IMR-90 (cell line): ENCODE measurements at places on chromosomes 5 and 9. TPM values are rescaled to one million over a fixed set of nuclear protein-coding genes. Genes with fewer than 3 reads are reported as not detected.
A peak's percentile ranks its signal among the peaks of the same experiment; 100 is the strongest.

- peak; percentile 28 for DNase-seq
- no peaks in the 10 kb centered on the region for H3K27me3 ChIP-seq
- H3K27ac ChIP-seq: no peak overlapping the region
These were observed 910 bp downstream of the TRIM14 start for GRCh38 chr9:98117984-98118639.

GRCh38 chr9:76143834-76144233 is 250.4 kb downstream of the RFK start:
- no peak overlapping the region for H3K4me3 ChIP-seq
- H3K36me3 ChIP-seq: no peaks in the 10 kb centered on the region
- H3K4me1 ChIP-seq: no peaks in the 10 kb centered on the region; the same call in 1 of the 2 replicates
- no peak overlapping the region for H3K27ac ChIP-seq

GRCh38 chr5:14528926-14529325 is 52.7 kb upstream of the OTULINL start:
- H3K27me3 ChIP-seq: peaks cover 11% of the 10 kb centered on the region
- no peak for DNase-seq
- no peak overlapping the region for H3K4me3 ChIP-seq

GRCh38 chr9:125747053-125747764 is at the start of gene PBX3:
Gene PBX3 (plus strand): TSS chr9:125747373.
- no peaks in the 10 kb centered on the region for H3K36me3 ChIP-seq
- peak within 1 kb of the TSS; percentile 85 for H3K27ac ChIP-seq
- H3K4me1 ChIP-seq: peaks cover 6% of the 10 kb centered on the region
- H3K27me3 ChIP-seq: no peaks in the 10 kb centered on the region

DNA sequence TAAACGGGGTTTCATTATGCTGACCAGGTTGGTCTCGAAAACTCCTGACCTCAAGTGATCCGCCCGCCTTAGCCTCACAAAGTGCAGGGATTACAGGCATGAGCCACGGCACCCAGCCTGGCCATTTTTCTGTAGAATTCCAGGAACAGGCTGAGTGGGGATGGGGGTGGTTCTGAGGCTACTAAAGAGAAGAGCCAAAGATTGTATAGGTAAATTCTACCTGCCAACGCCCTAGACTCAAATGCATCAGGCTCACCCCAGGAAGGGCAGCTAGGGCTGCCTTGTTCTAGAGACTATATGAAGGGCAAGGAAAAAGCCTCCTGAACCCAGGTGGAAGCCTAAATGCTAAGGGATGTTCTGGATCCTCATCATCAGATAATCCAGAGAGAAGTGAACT is 1.6 kb upstream of the C5orf52 start:
- no peak for DNase-seq
- H3K36me3 ChIP-seq: no peaks in the 10 kb centered on the region
- H3K4me3 ChIP-seq: no peak overlapping the region
- no peak overlapping the region for H3K27ac ChIP-seq
- H3K4me1 ChIP-seq: no peaks in the 10 kb centered on the region; the same call in 1 of the 2 replicates

- no peak overlapping the region for H3K4me3 ChIP-seq
- no peaks in the 10 kb centered on the region for H3K27me3 ChIP-seq
- H3K27ac ChIP-seq: no peak overlapping the region
- no peak for DNase-seq
- no peaks in the 10 kb centered on the region; the same call in 1 of the 2 replicates for H3K36me3 ChIP-seq
- H3K4me1 ChIP-seq: no peaks in the 10 kb centered on the region
These were observed 137.5 kb upstream of the RASGRF2 start for GRCh38 chr5:80822640-80823039.

DNA sequence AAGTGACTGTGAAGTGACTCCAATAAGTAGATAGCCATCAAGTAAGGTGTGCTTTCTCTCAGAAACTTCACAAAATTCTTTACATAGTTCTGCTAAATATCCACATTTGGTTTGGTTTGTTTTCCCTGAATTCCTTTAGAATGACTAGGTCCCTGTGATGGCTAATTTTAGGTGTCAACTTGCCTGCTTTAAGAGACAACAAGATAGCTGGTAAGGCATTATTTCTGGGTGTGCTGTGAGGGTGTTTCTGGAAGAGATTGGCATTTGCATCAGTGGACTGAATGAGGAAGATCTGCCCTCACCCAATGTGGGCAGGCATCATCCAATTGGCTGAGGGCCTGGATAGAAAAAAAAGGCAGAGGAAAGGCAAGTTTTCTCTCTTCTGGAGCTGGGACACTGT is 8.3 kb upstream of the PTBP3 start:
- peak; percentile 37 for DNase-seq
- no peaks in the 10 kb centered on the region for H3K36me3 ChIP-seq
- H3K27me3 ChIP-seq: no peaks in the 10 kb centered on the region
- no peak overlapping the region for H3K27ac ChIP-seq
- H3K4me3 ChIP-seq: no peak overlapping the region

GRCh38 chr5:149466457-149466972 is 84.7 kb downstream of the CSNK1A1 start:
- H3K27ac ChIP-seq: peak overlapping the region; percentile 40
- H3K4me1 ChIP-seq: peaks cover 21% of the 10 kb centered on the region
- H3K4me3 ChIP-seq: no peak overlapping the region
- H3K36me3 ChIP-seq: no peaks in the 10 kb centered on the region

DNA sequence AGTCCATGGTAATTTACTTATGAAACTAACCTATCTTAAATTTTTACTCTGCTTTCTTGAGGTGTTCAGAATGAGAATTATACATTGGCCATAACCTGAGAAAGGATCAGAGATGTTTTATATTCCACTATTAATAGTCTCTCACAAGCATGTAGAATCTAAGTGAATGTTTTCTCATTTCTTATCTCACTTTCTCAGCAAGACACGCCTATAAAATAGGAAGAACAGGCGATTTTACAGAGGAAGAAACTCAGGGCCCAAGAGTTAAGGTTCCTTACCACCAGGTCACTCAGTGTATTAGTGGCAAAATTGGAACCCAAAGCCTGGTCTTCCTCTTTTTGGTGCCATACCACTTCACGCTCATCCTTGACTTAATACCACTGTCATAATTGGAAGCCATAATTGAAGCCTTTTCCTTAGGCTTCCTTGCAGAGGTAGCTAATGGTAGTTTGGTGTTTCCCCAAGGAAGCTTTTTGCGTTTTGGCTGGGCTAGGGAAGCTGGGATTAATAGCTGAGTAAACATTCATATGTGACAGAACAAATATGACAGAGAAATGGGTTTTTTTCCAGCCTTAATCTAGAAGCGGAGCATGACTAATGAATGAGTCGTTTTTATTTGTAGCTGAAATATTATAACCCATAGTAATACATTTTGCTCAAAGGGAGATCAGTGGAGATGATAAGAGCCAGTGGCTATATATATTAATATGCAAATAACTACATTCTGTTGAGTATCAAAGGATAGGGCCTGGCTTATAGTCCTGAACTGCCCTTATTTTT is 16.9 kb downstream of the HMGXB3 start:
- H3K36me3 ChIP-seq: peaks cover 36% of the 10 kb centered on the region
- no peaks in the 10 kb centered on the region for H3K27me3 ChIP-seq
- peaks cover 8% of the 10 kb centered on the region for H3K4me1 ChIP-seq

DNA sequence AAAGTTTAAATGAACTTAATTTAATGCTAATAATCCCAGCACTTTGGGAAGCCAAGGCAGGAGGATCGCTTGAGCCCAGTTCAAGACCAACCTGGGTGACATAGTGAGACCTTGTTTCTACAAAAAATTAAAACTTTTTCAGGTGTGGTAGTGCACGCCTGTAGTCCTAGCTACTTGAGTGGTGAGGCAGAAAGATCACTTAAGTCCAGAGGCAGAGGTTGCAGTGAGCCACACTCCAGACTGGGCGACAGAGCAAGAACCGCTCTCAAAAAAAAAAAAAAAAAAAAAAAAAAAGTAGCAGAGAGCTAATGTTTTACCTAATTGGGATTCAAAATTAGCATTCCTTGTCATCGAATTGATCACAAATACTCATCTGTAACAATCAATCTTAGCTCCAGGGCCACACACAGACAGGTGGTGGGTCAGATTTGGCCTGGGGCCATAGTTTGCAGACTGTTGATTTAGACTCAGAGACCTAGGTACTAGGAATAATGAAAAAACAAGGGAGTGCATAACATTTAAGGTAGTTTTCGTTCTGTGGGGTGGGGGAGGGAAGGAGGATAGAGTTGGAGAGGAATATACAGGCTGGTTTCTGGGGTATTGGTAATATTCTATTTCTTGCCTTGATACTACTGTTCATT is 21.4 kb downstream of the HSDL2 start:
- H3K4me1 ChIP-seq: peaks cover 6% of the 10 kb centered on the region
- no peak overlapping the region for H3K27ac ChIP-seq
- no peak overlapping the region for H3K4me3 ChIP-seq

DNA sequence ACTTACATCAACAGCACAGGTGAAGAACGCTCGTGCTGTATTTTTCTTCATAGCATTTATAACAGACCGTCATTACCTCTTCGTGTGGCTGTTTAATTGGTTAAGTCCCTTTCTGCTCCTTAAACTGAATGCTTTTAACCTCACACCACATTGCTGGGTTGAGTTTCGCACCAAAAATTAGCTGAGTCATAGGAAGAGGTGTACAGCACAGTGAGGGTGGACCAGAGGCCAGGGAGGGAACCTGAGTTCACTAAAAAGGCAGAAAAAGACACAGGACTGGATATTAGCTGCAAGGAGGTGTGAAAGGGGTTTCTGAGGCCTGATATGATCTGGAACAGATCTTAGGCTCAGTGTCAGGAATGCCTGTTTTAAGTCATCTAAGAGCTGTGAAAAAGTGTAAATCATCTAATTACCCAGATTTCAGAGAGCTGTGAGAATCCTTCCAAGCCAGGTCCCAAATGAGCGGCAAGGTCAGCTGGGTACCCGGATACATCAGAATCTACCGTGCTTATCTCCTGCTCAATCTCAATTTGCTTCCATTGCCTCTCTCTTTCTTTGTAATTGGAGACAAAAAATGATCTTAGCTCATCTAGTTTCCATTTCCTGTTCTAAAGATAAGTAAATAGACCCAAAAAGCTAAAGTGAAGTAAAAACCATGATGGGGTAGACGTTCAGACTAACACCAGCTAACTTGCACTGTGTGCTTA is 7.1 kb upstream of the CFAP90 start:
- no peak overlapping the region for H3K27ac ChIP-seq
- no peaks in the 10 kb centered on the region for H3K27me3 ChIP-seq
- peaks cover 15% of the 10 kb centered on the region for H3K36me3 ChIP-seq
- no peak for DNase-seq

DNA sequence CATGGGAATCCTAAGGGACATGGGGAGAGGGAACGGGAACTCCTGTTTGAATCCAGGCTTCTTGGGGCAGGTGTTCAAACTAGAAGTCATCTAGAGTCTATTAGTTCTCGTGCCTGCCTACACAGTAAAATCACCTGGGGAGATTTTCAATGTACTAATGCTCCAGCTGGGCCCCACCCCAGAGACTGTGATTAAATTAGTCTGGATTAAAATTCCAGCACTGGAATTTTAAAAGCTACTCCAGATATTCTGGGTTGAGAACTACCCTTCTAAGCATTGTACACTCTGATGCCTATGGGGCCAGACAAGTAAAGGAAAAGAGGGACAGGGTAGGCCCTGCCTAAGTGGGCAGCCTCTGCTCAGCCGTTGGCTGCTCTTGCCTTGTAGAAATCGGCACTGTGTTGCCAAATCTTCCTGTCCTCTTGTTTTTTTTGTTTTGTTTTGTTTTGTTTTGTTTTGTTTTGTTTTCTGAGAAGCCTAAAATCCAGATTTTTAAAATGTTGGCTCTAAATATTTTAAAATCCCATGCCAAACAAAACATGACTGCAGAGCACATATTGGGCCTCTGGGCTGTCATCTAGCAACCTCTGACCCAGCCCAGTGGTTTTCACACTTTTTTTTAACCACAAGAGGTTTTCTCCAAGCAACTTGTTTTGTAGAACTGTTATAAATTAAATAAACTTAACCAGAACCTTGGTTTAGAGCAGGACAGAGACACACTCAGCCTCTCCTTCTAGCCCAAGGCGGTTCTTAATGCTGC is 29.0 kb downstream of the ADRB2 start:
- H3K27me3 ChIP-seq: no peaks in the 10 kb centered on the region
- H3K27ac ChIP-seq: no peak overlapping the region
- 0 out of 2 replicates have a peak, but pooled peaks cover 2% of the 10 kb centered on the region for H3K4me1 ChIP-seq
- no peak overlapping the region for H3K4me3 ChIP-seq
- no peaks in the 10 kb centered on the region for H3K36me3 ChIP-seq

- H3K27ac ChIP-seq: no peak overlapping the region
- H3K36me3 ChIP-seq: no peaks in the 10 kb centered on the region
- peak; percentile 31 for DNase-seq
- H3K27me3 ChIP-seq: peaks cover 4% of the 10 kb centered on the region
- no peaks in the 10 kb centered on the region for H3K4me1 ChIP-seq
- H3K4me3 ChIP-seq: no peak overlapping the region
These were observed 251.8 kb upstream of the DMRT1 start for GRCh38 chr9:589723-590122.

DNA sequence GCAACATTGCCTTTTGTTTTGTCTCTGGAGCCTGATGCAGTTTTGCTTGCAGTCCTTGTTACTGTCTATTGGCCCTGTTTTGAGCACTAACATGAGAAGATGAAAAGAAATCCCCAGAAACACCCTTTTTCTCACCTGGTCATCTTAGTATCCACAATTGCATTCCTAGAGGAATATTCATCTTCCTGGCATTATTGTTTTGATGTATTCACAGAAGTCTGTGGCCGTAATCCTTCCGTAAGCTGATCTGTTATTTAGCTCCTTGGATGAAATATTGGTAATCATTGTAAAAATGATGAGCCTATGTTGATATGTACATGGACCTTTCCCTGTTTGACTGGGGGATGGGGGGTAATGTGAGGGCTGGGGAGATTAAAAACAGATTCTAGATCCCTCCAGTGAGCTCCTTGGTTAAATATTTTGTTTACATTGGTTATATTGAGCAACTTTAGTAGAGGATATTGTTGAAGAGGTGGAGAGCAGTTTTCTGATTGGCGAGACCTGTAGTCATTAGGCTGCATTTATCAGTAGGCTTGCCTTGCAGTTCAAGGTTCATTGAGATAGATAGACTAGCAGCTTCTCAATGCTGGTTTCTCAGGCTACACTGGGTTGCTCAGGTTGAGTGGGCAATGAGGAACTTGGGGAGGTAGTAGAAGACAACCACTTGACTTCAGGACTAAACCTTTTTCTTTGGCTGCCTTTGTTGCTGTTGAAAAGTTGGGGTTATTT is 117.5 kb downstream of the MACIR start:
- no peak overlapping the region for H3K4me3 ChIP-seq
- peak; percentile 17 for DNase-seq
- H3K27ac ChIP-seq: peak overlapping the region; percentile 70; the same call in 1 of the 2 replicates
- no peaks in the 10 kb centered on the region for H3K27me3 ChIP-seq
- H3K36me3 ChIP-seq: no peaks in the 10 kb centered on the region
- H3K4me1 ChIP-seq: peaks cover 7% of the 10 kb centered on the region

GRCh38 chr9:83431101-83432060 is 106.8 kb downstream of the FRMD3 start:
- H3K36me3 ChIP-seq: no peaks in the 10 kb centered on the region
- H3K4me3 ChIP-seq: no peak overlapping the region
- no peaks in the 10 kb centered on the region for H3K4me1 ChIP-seq
- no peak for DNase-seq
- no peak overlapping the region for H3K27ac ChIP-seq

Gene COL5A1
- total RNA-seq: 19.2 and 21.1 TPM in 2 replicates

Gene STKLD1
- total RNA-seq: 0.28 and 0.54 TPM in 2 replicates

Gene TLX3
- not detected in 2 replicates for total RNA-seq

Gene CCDC183
- total RNA-seq: under 0.01 TPM in 1 of 2 replicates, not detected in the other

Gene CDC20B
- total RNA-seq: not detected in 2 replicates

Gene PDE8B
- under 0.01 TPM in 2 replicates for total RNA-seq
